Mesothelial cell of epicardium (in vitro differentiated cells): ENCODE measurements at places on chromosomes 3 and 15.

DNA sequence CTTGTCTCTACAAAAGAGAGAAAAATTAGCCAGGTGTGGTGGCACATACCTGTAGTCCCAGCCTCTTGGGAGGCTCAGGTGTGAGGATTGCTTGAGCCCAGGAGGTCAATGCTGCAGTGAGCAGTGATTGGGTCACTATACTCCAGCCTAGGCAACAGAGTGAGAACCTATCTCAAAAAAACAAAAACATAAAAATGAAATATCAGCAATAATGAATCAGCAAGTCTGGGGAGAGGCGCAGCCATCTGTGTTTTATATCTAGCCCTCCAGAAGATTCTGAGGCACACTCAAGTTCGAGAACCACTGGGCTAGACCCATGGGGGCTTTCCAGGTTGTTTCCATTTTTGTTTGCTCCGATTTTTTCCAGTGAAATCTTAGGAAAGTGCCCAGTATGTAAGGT lies 88.1 kb upstream of the BCL6 start:
- H3K27me3 ChIP-seq = no peaks in the 10 kb centered on the region
- peaks cover 2% of the 10 kb centered on the region for H3K36me3 ChIP-seq
- no peak for DNase-seq
- no peak overlapping the region for H3K27ac ChIP-seq
- no peak overlapping the region for H3K4me3 ChIP-seq
- no peaks in the 10 kb centered on the region for H3K4me1 ChIP-seq

DNA sequence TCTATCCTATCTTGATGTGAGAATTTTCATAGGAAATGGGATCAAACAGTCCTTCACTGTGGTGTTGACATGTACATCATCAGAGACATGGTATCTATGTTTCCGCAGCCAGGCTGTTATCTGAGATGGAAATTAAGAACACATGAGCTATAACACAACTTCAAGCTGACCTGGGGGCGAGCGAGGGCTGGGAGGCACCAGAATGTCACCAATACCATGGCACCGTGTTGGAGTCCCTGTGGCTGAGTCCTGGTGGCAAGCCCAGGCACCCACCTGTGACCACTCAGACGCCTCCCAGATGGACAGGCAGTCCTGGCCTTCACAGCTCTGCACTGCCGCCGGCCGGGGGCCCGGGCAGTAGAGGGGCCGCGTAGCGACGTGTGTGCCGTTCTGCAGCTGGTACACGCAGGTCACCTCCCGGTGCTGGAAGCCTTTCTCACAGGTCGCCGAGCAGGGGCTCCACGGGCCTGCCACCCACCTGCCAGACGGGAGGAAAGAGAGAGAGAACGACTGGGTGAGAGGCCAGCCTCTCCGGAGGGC lies 263.9 kb upstream of the LYSMD4 start:
- peaks cover 32% of the 10 kb centered on the region for H3K4me1 ChIP-seq
- peaks cover under 1% of the 10 kb centered on the region for H3K27me3 ChIP-seq
- DNase-seq = no peak
- no peak overlapping the region for H3K4me3 ChIP-seq

DNA sequence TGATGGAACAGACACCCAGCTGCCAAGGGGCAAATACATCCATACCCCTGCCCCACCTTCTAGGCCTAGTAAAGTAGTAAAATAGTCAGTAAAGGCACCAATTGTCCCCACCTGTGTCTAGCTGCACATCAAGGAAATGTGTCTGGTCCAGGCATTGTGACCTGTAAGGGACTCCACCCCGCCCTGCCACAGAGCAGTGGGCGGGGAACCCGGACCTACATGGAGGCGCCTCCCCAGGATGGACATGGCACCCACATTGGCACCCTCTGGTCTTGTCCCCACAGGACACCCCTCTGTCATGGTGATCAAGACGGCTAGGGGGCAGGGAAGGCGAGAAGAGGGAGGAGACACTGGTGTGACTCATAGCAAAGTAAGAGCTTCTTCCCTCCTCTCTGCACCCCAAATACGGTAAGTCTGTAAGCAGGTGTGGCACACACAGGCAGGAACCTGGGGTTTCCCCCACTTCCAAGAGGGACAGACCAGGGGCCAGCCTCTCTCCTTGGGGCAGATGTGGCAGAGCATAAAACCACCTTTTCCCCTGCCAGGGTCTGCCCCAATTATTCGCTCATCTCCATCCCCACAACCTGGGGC lies 13.5 kb upstream of the LINGO1 start:
- no peaks in the 10 kb centered on the region for H3K36me3 ChIP-seq
- H3K27ac ChIP-seq = no peak overlapping the region
- peaks cover 2% of the 10 kb centered on the region for H3K4me1 ChIP-seq
- DNase-seq = no peak

GRCh38 chr3:104961851-104962250 lies 404.9 kb upstream of the ALCAM start:
- H3K27me3 ChIP-seq = no peaks in the 10 kb centered on the region
- no peak for DNase-seq
- H3K4me3 ChIP-seq = no peak overlapping the region
- peaks cover 41% of the 10 kb centered on the region for H3K4me1 ChIP-seq
- H3K36me3 ChIP-seq = no peaks in the 10 kb centered on the region

- H3K4me3 ChIP-seq = no peak overlapping the region
- H3K4me1 ChIP-seq = no peaks in the 10 kb centered on the region
- no peak overlapping the region for H3K27ac ChIP-seq
- DNase-seq = no peak
- no peaks in the 10 kb centered on the region for H3K36me3 ChIP-seq
Observed at GRCh38 chr3:1661839-1662238, 436.8 kb upstream of the CNTN4 start.
